ENCODE measurements at places on chromosomes 3 and 15.

DNA sequence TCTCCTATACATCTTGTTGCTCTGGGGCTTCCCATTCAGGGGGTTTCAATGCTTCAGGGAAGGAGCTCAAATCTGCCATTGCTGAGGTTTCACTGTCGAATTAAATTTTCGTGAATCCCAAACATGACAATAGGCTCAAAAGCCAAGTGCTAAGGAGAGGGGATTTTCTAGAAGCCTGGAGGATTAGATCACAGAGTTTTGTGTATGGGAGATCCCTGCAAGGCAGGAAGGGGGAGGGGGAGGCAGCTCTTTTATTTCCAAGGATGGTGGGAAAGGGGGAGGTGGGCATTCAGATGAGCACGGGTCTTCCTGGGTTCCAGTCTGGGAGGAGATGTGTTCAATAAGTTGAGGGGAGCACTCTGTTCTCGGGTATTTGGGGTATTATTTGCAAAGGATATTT lies 69.9 kb upstream of the DLG1 start:
- no peak for DNase-seq

DNA sequence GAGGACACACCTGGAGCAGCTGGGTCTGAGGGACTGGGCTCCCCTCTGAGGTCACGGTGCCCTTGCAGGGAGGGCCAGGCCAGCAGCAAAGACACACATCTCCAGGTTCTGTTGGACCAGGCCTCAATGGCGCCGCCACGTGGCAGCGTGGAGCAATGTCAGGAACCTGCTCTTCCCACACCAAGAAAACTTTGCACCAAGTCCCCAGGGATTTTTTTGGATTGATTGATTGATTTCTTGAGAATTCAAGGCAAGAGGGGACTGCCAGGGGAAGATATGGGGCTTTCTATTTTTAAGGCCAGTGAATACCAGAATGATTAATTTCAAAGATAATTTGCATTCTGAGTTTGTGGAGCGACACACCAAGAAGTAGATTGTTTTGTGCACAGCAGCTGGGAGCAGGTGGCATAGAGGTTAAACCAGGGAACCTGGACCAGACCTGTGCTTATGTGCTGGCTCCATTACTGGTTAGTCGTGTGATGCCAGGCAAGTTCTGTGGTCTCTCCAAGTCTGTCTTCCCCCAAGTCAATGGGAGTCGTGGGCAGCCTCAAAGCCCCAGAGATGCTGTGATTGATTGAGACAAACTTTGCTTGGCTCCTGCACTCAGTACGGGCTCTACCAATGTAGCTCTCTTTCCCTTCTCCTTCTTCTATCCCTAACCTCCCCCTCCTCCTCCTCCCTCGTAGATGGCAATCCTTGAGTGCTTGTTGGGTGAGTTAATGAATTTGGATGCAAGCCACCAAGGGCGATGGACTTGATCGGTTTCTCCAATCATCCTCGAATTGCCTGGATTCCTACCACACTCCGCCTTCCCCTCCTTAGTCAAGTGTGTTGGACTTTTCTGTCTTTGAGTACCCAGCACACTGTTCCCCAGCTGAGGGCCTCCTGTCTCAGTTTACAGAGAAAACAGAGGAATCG lies 96.2 kb upstream of the TRPM1 start:
- DNase-seq = peak; percentile 67

DNA sequence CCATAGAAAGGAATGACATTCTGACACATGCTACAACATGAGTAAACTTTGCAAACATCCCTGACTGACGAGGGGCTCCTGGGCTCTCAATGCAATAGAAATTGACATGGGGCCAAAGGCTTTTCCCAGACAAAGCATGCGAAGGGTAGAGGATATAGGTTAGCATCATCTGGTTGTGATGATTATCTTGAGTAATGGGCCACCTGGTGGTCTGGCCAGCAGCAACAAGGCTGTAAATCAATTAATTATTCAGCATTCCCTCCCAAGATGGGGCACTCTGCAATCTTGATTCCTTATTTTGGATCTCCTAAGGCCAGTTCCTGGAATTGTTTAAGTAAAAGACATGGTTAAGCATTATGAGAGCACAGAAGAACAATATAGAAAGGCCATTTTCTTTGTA lies 99.2 kb downstream of the AGBL1 start:
- no peak for DNase-seq

- DNase-seq = no peak
These were observed 107.0 kb downstream of the TOP2B start for GRCh38 chr3:25557694-25558093.

DNA sequence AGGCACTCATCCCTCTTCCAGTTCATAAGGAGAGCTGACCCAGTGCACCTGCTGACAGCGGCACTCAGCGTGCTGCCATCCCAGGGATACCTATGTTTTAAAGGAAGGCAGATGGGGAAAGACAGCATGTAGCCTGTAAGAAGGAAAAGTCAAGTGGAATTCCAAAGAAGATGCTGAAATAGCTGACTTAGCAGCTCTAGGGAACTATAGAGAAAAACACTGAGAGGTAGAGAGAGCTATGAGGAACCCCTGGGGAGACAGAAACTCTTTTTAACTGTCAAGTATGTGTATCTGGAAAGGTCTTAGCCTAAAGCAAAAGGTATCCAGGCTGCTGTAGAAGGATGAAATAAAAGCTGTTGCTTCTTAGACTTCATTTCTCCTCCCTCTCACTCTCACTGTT lies 113.4 kb upstream of the BCL6 start:
- no peak for DNase-seq

- DNase-seq = no peak
These were observed 60.6 kb upstream of the GCNT3 start for GRCh38 chr15:59550956-59551355.

- no peak for DNase-seq
These were observed 332.7 kb upstream of the ONECUT1 start for GRCh38 chr15:53122818-53123217.

GRCh38 chr15:101121511-101122090 lies 130.2 kb downstream of the CHSY1 start:
- DNase-seq = peak; percentile 38

GRCh38 chr3:17832016-17832415 lies 89.6 kb upstream of the TBC1D5 start:
- DNase-seq = no peak

GRCh38 chr3:107837895-107838612 lies 252.8 kb downstream of the CD47 start:
- DNase-seq = no peak

GRCh38 chr3:146777941-146778340 lies 172.8 kb upstream of the PLSCR5 start:
- no peak for DNase-seq

GRCh38 chr15:59303136-59303535 lies 69.5 kb downstream of the MYO1E start:
- no peak for DNase-seq

DNA sequence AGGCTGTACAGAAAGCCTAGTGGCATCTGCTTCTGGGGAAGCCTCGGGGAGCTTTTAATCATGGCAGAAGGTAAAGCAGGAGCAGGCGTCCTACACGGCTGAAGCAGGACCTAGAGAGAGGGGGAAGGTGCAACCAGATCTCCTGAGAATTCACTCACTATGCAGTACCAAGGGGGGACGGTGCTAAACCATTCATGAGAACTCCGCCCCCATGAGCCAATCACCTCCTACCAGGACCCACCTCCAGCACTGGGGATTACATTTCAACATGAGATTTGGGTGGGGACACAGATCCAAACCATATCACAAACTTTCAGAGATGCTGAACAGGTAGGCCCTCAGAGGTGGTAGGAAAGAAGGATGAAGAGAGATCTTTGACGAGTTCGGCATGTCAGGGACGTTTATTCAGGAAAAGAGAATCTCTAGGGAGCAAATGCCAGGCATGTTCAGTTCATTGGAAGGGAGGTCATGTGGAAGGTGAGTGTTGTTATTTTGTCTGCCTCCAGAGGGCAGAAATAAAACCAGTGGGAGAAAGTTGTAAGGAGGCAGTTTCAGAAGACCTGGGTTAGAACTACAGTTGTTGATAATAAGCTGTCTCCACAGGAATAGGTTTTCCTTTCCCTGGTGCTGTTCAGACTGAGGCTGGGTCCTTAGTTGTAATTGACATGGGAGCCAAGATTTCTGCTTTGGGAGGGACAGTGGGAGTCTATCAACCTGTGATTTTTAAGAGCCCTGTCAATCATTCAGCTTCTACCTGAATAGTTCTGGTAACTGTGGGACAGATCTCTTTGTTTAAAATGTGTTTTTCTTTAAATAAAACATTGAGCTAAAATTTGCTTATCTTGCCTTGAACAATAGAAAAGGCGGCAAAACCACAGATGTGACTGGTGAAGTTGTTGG lies 4.3 kb upstream of the FNDC3B start:
- no peak for DNase-seq

DNA sequence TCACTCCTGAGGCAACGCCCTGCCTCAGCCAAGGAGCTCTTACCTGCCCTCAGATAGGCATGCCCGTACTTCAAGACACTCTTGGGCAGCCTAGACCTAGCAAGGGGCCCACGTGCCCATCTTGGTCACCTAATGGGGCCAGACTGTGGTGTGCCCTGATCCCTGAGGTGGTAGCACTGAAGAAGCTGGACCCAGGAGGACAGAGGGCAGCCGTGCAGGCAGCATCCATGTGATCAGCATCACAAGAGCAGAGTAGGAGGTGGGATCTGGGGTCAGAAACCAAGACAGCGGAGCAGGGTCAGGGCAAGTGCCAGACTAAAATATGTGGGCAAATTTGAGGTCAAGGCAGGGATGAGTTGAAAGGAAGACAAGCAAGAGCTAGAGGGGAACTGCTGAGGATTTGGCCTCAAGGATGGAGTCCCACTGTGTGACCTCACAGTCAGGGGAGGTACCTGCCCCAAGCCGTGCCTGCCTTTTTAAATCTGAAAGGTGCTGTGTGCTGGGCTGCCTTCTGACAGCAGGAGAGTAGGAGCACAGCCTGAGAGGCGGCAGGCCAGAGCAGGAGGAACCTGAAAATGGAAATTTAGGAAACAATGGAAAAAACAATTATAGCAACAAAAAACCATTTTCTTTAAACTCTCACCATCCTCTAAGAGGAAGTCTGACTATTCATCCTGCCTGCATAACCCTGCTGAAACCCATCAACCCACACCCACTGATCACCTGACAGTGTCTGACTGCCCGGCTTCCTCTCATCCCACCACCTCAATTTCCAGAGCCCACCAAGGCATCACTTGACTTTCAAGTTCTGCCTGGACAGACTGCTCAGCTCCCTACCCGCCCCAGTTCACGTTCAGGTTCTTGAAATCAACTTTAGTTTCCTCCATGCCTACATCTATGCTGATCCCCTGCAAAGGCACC lies 7.3 kb downstream of the ZBTB38 start:
- no peak for DNase-seq

DNA sequence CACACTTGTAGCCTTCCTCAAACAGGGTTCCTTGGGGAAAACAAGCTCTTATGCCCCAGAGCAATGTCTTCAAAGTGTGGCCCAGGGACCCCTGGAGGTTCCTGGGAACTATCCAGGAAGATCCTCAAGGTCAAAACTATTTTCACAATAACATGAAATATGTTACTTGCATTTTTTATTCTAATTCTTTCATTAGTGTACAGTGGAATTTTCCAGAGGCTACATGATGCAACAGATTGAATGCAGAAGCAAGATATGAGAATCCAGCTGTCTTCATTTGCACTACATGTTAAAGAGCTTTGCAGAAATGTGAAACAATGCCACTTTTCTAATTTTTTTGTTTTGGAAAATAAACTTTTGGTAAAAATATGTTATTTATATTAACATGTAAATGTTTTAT lies 190.9 kb downstream of the SLC9A9 start:
- DNase-seq = no peak

DNA sequence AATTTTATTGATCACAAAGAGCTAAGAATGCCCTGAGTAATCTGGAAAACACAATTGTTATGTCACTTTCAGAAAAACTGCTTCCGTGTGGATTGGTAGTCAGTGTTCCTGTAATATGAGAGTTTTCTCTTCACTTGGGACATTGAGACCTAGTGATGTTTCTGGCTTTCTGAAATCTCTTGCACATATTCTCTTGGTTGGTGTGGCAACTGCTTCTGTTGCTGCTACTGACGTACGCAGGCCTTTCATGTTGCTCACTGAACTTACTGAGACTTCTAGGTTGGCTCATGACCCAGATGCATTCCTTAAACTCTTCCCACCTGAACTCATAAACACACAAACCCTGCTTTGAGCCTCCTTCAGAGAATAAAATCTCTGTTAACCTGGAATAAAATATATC lies 175.0 kb upstream of the PFN2 start:
- no peak for DNase-seq

DNA sequence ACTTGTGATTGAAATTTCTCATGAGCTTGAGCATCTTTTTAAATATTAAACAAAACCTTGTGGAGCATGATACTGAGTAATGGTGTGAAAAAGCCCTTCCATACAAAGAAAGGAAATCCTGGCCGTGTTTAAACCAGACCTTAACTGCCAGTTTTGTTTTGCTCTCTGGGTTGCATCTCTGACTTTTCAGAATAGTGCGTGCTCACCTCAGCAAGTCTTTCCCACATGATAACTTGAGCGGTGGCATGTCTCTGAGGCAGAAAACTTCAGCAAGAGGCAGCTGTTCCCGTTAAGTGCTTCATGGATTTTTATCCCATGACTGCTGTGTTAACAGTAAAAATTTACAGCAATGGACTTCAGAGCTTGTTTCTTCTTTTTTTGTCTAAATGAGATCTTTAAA lies 393.3 kb downstream of the FEZF2 start:
- no peak for DNase-seq

GRCh38 chr3:13574083-13574797 lies 25.3 kb downstream of the FBLN2 start:
- no peak for DNase-seq

GRCh38 chr3:192409838-192410683 lies 317.3 kb downstream of the FGF12 start:
- DNase-seq = no peak

GRCh38 chr3:27666708-27667107 lies 55.4 kb downstream of the EOMES start:
- no peak for DNase-seq

DNA sequence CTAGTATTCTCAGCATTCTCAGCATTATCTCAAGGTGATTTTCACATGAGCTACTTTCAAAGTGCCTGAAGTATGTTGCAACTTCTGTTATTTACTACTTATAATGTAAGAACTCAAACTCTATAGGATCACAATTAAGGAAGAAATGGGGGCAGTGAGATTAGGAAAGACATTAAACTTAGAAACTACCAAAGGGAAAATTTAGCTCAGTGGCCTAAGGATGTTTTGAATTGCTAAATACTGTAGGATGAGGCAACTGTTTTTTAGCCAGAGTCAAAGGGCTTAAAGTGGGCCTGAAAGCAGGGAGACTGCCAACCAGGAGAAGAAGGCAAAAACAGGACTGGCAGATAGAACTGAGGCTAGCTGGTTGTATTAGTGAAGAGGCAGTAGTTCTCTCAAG lies 55.5 kb upstream of the MBNL1 start:
- DNase-seq = no peak

- no peak for DNase-seq
These were observed 29.5 kb downstream of the C2CD4B start for GRCh38 chr15:62135532-62136134.
